ENCODE measurements at places on chromosomes 1 and 21.

DNA sequence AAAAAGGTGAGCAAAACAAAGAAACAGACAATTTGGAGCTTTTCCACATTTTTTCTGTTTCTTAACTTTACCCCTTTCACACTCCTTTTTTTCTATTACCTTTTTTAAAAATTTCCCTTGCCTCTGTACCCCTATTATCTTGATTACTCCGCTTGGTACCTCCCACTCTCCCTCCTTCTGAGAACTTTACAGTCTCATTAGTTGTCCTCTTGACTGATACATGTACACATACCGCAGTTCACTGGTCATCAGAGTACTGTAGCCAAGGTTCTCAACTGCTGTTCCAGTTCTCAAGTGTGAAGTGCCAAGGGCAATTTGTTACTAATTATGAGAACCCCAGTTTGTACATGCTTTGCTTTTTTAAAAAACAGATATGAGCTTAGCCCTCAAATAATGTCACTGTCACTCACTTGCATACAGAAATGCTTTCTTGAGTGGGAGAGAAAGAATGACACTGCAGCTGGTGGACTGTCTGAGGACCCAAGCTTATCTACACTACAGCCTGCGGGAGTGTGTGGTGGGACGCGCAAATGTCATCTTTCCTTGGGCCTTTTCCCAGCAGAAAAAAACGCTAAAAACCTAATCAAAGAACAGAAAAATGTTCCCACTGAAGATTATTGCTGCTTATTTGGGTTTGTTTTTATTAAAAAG lies 160.8 kb downstream of the DISP1 start:
- no peak for DNase-seq

DNA sequence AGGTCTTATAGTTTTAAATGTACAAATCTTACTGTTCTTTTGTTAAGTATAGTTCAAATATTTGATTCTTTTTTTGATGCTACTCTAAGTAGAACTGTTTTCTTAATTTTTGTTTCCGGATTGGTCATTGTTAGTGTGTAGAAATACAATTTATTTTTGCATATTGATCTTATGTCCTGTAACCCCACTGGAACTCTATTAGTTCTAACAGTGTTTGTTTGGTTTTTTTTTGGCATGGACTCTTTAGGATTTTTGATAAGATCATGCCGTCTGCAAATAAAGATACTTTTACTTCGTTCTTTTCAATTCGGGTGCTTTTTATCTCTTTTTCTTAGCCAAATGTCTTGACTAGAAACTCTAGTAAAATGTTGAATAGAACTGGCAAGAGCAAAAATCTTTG lies 26.5 kb downstream of the GDAP2 start:
- no peak for DNase-seq

GRCh38 chr1:231393668-231394067 lies 28.4 kb downstream of the EGLN1 start:
- DNase-seq: no peak

DNA sequence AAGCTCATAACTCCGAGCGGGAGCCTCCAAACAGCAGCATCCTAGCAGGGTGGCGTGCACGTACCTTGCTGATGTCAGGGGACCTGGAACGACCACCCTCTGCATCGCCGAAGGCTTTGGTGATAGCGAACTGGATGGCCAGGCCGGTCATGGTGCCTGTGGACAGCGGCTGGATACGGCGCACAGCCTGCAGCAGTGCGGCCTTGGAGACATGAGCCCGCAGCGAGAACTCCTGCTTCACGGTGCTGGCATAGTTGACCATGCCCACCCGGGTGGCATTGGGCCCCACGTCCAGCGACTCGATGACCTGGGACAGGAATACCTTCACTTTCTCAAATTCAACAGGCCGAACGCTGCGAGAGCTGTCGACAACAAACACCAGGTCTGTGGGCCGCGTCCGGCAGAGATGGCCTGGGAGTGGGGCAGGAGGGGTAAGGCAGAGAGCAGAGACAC lies 2.0 kb downstream of the MATN1 start:
- no peak for DNase-seq

DNA sequence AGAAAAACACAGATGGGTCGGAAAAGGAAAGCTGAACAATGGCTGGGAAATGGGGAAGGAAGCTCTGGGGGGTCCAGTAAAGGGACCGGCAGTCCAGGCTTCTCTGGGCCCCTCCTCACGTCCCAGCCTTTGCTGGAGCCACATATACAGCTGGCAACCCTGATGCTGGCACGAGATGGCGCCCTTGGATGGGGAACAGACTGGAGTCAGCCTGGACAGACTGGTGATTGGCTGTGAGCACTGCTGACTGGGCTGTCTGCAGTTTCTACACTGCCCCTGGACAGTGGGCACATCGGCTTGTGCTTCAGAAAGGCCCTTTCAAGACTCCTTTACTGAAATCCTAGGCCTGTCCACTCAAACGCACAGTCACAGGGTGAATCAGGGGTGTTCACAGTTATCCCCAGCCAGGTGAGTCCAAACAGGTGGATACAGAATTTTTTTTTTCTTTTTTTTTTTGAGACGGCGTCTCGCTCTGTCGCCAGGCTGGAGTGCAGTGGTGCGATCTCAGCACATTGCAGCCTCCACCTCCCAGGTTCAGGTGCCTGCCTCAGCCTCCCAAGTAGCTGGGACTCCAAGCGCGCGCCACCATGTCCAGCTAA lies 31.1 kb upstream of the ZBTB40 start:
- DNase-seq: peak; percentile 59

GRCh38 chr1:7335224-7335879 lies 435.7 kb upstream of the VAMP3 start:
- DNase-seq: no peak

DNA sequence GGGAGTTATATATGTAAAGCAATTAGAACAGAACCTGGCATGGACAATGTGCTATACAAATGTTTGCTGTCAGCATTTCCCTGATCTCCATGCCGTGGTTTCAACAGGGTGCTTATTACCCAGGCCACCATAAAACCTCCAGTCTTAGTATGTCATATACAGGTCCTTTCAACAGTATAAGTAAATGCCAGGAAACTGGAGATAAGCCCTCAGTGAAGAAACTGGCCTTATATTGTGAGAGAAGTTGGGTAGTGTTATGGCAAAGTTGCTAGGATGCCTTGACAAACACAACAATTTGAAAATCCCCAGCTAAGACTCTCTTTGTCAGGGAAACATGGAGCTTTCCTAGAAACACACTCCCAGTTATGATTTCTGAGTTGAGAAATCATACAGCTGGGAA lies 850.2 kb upstream of the ADAMTS5 start:
- DNase-seq: no peak

DNA sequence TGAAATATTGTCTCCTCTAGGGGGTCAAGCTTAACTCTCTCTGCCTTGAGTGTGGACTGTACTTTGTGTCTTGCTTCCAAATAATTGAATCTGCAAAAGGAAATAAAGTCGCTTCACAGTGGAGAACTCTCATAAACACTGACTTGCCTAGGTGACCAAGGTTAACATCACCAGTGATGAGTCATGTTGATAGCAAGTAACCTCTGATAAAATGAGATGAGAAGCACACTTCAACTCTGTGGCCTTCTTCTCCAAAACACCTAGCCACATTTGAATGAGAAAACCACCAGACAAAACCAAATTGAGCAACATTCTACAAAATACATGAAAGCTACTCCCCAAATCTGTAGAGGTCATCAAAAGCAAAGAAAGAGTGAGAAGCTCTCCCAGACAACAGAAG lies 37.6 kb downstream of the PDE4B start:
- no peak for DNase-seq

- no peak for DNase-seq
Observed at GRCh38 chr1:33637846-33638440, 165.5 kb downstream of the ZSCAN20 start.

Measured in NT2/D1 (cell line).